ENCODE measurements at places on chromosomes 7 and 10. TPM values are rescaled to one million over a fixed set of nuclear protein-coding genes. Genes with fewer than 3 reads are reported as not detected.

GRCh38 chr7:19376538-19376937, 231.3 kb upstream of the FERD3L start:
- no peak overlapping the region for H3K4me3 ChIP-seq
- no peaks in the 10 kb centered on the region for H3K27me3 ChIP-seq
- no peaks in the 10 kb centered on the region for H3K36me3 ChIP-seq
- H3K27ac ChIP-seq: no peak overlapping the region
- H3K4me1 ChIP-seq: no peaks in the 10 kb centered on the region

- no peaks in the 10 kb centered on the region for H3K36me3 ChIP-seq
- no peaks in the 10 kb centered on the region for H3K27me3 ChIP-seq
- H3K4me1 ChIP-seq: no peaks in the 10 kb centered on the region
- no peak overlapping the region for H3K4me3 ChIP-seq
- no peak for DNase-seq
These were observed 313.8 kb upstream of the BMPER start for GRCh38 chr7:33591490-33591889.

- no peaks in the 10 kb centered on the region for H3K36me3 ChIP-seq
- no peak overlapping the region for H3K4me3 ChIP-seq
- H3K27me3 ChIP-seq: no peaks in the 10 kb centered on the region
- DNase-seq: no peak
These were observed 137.9 kb downstream of the DNAJB6 start for GRCh38 chr7:157474685-157475084.

DNA sequence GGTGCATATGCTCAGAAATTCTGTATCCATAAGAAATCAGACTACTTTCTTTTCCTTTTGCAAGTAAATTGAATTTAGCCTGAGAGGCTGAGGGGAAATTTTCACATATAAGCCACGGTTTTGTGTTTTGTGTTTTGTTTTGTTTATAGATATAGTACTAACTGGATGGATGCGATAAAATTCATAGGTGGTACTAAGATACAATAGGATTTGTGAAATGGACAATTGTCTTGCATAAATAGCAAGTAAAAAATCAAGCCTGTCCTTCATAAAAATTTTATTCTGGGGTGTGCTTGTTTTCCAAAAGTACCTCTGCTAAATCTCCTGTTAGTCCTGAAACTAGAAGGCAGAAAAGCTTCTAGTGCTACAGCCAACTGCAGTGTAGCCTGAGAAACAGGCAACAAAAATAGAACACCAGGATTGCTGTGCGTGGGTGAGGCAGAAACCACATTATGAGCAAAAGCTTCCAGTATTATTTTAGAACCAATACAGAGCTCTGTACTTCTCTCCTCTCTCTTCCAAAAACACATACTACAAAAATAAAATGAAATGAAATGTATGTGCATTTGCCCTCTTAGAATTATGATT, 634 bp upstream of the HDAC9 start:
- no peaks in the 10 kb centered on the region for H3K36me3 ChIP-seq
- H3K4me1 ChIP-seq: no peaks in the 10 kb centered on the region
- no peak for DNase-seq
- peak overlapping the region; percentile 81 for H3K27ac ChIP-seq
- H3K27me3 ChIP-seq: no peaks in the 10 kb centered on the region

DNA sequence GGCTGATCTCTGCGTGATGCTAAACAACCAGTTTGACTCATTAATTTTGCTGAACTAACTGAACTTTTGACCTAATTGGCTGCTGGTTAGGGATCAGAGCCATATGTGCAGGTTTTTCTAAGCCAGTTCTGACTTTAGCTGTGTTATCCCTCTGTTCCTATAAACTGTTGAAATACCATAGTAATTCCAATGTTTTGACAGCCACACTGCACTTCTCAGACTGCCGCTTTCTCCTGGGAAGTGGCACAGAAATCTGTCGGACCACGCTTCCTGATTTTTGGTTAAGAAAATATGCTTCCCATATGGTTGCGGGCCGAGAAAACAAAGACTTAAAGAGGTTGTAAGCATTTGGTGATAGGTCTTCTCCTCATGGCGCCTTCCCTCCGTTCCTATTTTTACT, 42.3 kb downstream of the TBXAS1 start:
- no peaks in the 10 kb centered on the region for H3K36me3 ChIP-seq
- H3K27ac ChIP-seq: no peak overlapping the region
- no peaks in the 10 kb centered on the region for H3K27me3 ChIP-seq
- DNase-seq: no peak

- no peaks in the 10 kb centered on the region for H3K27me3 ChIP-seq
- H3K4me1 ChIP-seq: no peaks in the 10 kb centered on the region
- no peak overlapping the region for H3K27ac ChIP-seq
- H3K4me3 ChIP-seq: no peak overlapping the region
These were observed 34.8 kb upstream of the MSMB start for GRCh38 chr10:46080886-46081285.

The GPER1 gene
- polyA plus RNA-seq: 2.8 TPM

DNA sequence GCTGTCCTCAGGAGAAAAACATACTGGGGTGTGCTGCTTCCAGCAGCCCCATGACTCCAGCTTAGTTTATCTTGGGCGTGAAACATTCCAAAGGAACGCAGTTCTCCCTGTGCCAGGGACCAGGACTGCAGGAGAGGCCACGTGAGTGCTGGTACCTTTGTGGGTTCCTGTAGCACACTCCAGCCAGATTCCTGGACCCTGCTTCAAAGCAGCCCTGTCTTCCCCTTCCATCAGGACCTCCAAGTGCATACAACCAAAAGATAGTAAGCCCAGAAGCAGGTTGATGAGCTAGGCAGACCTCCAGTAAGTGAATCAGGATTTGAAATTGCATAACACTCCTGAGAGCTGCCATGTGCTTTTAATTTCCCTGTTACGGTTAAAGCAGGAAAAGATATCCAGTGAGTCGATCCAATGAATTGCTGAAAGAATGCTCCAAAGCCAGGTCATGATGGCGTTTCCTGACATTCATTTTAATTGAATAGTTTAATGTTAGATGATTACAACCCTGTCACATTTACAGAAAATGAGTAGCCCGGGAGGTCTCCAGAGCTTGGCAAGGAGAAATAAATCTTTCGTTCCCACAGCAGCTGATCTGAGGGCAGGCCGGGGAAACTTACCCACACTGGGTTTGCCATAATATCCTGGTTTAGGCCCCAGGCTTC, 38.9 kb upstream of the CPXM2 start:
- DNase-seq: no peak
- H3K27ac ChIP-seq: peak overlapping the region; percentile 13
- H3K4me3 ChIP-seq: no peak overlapping the region

The GRM8 gene
- polyA plus RNA-seq: 0.24 TPM

GRCh38 chr10:86520871-86521677, 518 bp downstream of the WAPL start:
- peak overlapping the region; percentile 93 for H3K27ac ChIP-seq
- H3K36me3 ChIP-seq: peaks cover 18% of the 10 kb centered on the region
- H3K4me1 ChIP-seq: peaks cover 41% of the 10 kb centered on the region
- no peaks in the 10 kb centered on the region for H3K27me3 ChIP-seq
- peak; percentile 61 for DNase-seq
- H3K4me3 ChIP-seq: peak overlapping the region; percentile 98

The SH2B2 gene
- 0.50 TPM for polyA plus RNA-seq

DNA sequence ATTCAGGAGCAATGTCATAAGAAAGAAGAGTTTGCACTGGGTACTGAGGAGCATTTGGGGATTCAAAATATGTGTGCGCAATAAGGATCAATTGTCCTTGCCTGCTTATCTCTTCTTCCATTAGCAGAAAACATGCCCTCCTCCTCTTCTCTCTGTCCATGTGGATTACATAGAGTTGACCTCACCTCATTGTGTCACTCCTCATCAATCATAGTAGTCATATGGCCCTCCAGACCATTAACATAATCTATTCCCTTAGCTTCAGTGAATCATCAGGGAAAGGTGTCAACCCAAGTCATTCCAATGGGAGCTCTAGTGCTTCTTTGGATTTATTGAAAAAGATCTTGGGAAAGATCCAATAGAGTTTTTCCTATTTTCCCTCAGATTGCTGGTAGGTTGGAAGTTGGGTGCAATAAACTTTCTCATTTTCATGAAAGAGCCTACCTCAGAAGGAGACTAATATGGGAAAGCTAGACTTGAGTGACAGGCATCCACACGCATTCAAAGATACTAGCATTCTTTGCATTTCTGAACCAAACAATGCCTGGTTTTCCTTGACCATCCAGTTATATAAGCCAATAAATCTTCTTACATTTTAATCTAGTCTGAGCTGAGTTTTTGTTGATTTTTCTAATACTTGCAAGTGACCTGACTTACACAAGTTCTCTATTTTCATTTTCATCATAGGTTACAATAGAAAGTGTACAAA, 71.5 kb upstream of the FAM13C start:
- peaks cover 8% of the 10 kb centered on the region for H3K4me1 ChIP-seq
- no peak for DNase-seq
- H3K4me3 ChIP-seq: no peak overlapping the region
- no peaks in the 10 kb centered on the region for H3K36me3 ChIP-seq

The CFAP69 gene
- 1.0 TPM for polyA plus RNA-seq

- peak overlapping the region; percentile 90 for H3K27ac ChIP-seq
- DNase-seq: no peak
- H3K36me3 ChIP-seq: no peaks in the 10 kb centered on the region
These were observed 3.1 kb upstream of the MACC1 start for GRCh38 chr7:20220293-20220761.

GRCh38 chr10:52446391-52446790, 132.3 kb downstream of the DKK1 start:
- H3K36me3 ChIP-seq: no peaks in the 10 kb centered on the region
- no peaks in the 10 kb centered on the region for H3K4me1 ChIP-seq
- no peak for DNase-seq
- H3K4me3 ChIP-seq: no peak overlapping the region

GRCh38 chr7:136009488-136010079, 32.4 kb upstream of the MTPN start:
- no peaks in the 10 kb centered on the region for H3K36me3 ChIP-seq
- no peaks in the 10 kb centered on the region for H3K27me3 ChIP-seq
- H3K4me3 ChIP-seq: no peak overlapping the region
- H3K27ac ChIP-seq: no peak overlapping the region
- no peaks in the 10 kb centered on the region for H3K4me1 ChIP-seq

The FAM25G gene
- not detected for polyA plus RNA-seq

The REPIN1 gene
- 49.8 TPM for polyA plus RNA-seq

The RET gene
- 0.84 TPM for polyA plus RNA-seq

DNA sequence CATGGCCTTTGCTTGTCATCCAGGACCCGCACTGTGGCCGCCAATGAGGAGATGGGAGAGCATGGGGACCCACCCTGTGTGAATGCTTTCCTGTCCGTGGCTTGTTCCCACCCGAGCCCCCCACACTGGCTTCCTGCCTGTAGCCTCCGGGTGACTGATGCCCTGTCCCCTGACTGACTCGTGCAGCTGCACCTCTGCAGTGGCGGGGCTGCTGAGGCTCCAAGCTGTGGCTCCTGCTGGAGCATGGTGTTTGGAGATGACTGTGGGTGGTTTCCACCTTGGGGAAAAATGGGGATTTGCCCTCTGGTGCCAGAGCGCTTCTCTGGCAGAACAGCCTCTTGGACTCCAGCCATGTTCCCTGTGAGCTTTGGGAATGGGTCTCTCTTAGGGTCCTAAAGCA, 2.1 kb downstream of the CAMK1D start:
- no peaks in the 10 kb centered on the region for H3K36me3 ChIP-seq
- DNase-seq: no peak
- H3K27ac ChIP-seq: no peak overlapping the region
- H3K4me1 ChIP-seq: no peaks in the 10 kb centered on the region
- H3K27me3 ChIP-seq: no peaks in the 10 kb centered on the region

DNA sequence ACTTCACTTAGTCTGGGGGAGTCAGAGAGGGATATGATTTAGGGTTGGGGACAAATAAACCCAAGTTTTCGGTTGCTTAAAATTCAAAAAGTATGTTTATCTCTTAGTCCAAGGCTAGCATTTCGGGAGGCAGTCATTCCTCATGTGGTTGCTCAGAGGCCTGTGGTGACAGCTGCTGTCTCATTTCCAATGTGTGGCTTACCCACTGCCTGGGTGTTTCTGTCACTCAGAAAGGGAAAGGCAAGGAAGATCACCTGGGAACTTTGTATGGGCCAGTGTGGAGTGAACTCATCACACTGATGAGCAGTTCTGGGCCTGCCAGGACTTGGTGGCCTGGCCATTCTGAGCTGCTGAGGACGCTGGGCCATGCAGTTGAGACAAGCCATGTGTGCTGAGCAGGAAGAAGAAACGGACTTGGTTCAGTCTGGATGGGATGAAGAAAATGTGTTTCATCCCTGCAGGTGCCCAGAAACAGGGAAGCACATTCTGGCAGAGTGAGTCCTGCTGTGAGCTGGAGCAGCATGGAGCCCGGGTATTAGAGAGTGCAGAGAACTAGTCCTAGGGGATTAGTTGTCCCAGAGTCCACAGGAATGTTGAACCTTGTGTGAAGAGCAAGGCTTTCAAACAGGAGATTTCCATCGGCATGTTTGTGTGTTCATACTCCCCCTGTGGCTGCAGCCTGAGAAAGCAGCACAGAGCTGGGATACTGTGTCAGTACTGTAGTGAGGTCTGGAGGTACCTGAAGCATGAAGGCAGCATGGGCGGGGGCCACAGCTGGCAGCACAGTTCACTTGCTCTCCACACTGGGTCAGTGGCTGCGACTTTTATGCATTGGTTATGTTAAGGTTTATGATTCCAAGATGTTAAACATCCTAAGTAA, 211.1 kb upstream of the IGFBP3 start:
- H3K27me3 ChIP-seq: no peaks in the 10 kb centered on the region
- no peak overlapping the region for H3K4me3 ChIP-seq
- no peaks in the 10 kb centered on the region for H3K36me3 ChIP-seq
- H3K27ac ChIP-seq: no peak overlapping the region

The FOXI2 gene
- polyA plus RNA-seq: 0.30 TPM

DNA sequence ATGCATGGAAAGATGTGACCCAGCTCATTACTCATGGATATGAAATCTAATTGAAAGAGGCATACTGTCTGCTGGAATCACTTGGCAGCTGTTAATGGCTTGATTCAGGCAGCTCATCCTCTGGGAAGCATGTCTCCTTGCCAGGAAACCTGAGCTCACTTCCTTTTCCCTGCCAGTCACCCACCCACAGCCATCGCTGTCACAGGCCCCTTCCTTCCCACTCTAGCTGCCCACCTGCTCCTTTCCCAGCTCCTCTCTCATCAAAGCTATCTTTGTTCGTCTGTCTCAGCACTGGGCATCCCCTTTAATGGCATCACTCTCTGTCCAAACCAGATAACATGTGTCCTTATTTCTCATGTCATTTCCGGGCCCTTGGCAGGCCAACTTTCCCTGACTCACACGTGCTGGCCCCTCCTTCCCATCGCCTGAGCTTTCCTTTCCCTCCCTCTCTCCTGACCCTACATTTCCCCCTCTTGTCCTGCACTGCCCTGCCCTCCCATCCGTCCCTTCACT, 721.9 kb downstream of the TNS3 start:
- peak; percentile 28 for DNase-seq
- no peaks in the 10 kb centered on the region for H3K36me3 ChIP-seq
- H3K27me3 ChIP-seq: no peaks in the 10 kb centered on the region
- peak overlapping the region; percentile 18 for H3K27ac ChIP-seq

DNA sequence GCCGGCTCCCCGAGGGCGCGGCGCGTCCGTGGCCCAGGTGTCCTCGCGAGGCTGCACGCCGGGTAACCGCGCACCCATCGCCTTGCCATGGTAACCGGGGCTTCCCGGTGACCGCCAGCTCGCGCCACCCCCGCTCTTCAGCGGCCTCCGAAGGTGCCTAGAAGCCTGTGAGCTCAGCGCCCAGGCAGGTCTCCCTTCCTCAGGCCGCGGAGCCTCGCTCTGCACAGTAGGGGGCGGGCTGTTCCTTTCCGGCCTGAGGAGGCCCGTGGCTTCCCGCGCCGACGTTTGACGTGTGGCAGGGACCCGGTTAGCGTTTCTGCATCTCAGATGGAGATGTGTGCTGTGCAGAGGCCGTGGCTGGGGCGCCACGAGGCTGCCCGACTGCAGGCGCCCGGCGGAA, 117.1 kb downstream of the DYNC2I1 start:
- H3K4me3 ChIP-seq: no peak overlapping the region
- no peaks in the 10 kb centered on the region for H3K27me3 ChIP-seq
- H3K4me1 ChIP-seq: peaks cover 7% of the 10 kb centered on the region
- H3K27ac ChIP-seq: no peak overlapping the region
- no peak for DNase-seq
